ENCODE measurements at places on chromosomes 1 and 21.

DNA sequence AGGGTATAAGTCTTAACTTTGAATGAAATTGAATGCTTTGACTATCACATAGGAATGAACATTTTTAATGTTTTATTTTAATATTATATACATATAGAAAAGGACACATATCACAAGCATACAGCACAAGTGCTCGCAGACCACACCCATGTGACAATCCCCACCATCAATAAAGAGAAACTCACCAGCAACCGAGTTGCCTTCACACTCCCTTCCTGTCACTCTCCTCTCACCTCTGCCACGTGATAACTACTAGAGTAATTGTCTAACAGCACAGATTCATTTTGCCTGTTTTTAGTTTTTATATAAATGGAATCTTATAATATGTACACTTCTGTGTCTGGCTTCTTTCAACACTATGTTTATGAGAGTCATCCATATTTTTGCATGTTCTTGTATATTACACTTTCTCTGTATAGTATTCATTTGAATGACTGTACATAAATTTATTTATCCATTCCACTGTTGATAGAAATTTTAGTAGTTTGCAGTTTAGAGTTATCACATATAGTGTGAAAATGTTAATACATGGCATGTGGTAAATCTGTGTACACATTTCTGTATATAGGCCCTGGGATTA lies 304.9 kb upstream of the DUSP10 start:
- DNase-seq, result no peak

GRCh38 chr1:205504311-205505075 lies at the start of gene CDK18:
Gene CDK18 (plus strand): TSS chr1:205504669. CDS start chr1:205523168, 18,499 bp downstream.
- DNase-seq, result peak; percentile 41

DNA sequence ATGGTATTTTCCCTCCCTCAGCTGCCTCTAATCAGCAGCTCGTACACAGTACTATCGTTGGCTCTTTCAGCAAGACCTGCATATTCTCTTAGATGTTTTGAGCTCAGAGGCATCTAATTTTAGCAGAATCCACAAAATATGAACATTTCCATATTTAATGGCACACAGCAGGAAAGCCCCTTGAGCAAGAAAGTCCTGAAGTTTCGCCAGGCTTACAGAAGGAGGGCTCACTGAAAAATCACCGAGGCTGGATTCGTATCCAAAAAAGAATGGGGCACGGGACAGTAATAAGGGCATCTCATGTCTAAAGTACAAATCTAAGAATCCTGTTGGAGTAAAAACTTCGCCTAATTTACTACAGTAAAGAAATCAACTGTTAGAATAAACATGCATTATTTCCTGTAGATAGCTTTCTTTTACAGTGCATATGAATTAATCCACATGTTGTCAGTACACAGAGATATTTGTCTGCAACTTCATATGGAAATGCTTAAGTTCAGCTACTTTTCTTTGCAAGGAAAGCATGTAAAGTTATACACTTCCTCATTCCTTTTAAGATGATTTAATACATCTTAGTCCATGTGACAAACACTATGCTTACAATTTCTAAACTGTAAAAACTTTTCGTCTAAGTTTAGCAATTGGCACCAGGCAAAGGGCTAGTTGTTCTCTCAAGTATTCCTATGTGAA lies 1205.3 kb upstream of the ADGRL4 start:
- no peak for DNase-seq

DNA sequence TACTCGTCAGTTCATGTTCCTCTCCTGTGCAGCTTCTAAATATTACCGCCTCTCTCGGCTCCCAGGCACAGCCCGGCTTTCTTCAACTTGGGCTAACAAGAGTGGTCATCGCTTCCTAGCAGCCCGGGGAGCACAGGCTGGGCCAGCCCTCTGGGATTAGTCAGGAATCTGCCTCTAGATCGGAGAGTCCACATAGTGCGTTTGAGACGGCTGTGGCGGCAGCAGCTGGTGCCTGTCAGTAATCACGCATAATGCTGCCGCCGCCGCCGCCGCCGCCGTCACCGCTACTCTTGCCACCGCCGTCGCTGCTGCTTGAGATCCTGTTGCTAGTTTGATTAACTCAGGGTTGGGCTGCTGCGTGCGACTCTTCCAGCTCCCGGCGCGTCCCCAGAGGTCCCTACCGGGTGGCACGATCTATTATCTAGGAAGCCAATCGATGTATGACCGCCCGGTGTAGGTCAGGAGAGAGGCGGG lies at the start of gene RXRG:
TSS of gene RXRG (minus strand) at position 230 of the 474 bp plus-strand sequence. CDS start 233 bp downstream, outside the sequence.
- DNase-seq, result no peak

GRCh38 chr1:180278596-180279395 lies 48.7 kb downstream of the LHX4 start:
- DNase-seq, result no peak

DNA sequence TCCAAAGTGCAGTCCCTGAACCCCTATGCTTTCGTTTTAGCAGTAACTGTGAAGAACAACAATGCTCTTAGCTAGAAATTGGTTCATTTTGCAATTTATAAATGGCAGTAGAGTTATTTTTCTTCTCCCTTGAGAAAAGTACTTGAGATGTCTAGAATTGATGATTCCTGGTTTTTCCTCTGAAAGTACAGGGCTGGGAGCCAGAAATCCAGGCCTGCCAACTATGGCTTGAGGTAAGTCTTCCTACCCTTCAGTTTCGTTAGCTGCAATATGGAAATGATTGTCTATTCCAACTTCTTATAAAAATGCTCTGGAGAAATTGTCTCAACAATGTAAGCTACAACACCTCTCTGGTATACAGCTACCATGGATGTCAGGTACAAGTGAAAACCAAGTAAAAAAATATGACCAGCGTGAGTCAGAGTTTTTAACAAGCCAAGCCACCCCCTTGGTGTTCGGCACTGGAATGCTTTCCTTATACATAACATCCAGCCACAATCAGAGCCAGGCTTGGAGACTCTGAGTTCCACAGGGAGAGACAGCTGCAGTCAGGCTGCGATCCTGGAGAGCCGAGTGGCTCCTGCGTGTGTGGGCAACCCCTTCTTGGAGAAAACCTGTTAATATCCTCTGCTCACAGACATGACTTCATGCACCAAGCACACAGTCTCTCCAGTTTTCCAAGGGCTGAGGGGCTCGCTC lies 22.0 kb downstream of the TSPAN2 start:
- no peak for DNase-seq

DNA sequence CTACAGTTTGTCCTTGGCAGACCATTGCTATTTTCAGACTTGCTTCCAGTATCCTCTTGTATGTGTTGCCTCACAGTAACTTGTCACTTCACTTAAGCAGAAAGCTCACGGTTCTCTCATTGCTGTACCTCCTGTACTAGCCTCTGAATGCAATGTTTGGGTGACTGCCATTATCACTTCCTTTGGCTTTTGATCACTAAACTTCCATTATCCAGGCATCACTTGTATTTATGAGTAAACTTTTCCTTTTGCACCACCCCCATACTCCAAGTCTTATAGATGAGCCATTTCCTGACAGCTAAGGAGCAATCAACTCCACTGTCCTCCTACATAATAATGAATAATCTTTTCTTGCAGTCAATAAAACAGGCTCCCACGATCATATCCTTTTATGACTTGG lies 255.3 kb downstream of the PDE4B start:
- DNase-seq, result no peak

DNA sequence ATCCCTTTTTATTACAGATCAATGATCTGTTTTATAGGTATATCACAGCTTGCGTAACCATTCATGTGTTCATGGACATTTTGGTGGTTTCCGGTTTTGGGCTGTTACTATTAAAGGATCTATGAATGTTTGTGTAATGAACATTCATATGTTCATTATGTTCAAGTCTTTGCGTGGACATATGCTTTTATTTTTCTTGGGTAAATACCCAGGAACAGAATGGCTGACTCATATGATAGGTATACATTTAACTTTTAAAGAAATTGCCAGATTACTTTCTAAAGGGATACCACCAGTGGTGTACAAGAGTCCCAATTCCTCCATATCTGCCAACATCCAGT lies 73.7 kb downstream of the SPATA46 start:
- DNase-seq, result no peak

All from activated B cell treated with CpG ODN at 0.5 μM for 24 hours (primary cell).